ENCODE measurements at places on chromosomes 13 and 19.

- DNase-seq: no peak
Observed at GRCh38 chr13:25192936-25193335, 20.8 kb upstream of the AMER2 start.

DNA sequence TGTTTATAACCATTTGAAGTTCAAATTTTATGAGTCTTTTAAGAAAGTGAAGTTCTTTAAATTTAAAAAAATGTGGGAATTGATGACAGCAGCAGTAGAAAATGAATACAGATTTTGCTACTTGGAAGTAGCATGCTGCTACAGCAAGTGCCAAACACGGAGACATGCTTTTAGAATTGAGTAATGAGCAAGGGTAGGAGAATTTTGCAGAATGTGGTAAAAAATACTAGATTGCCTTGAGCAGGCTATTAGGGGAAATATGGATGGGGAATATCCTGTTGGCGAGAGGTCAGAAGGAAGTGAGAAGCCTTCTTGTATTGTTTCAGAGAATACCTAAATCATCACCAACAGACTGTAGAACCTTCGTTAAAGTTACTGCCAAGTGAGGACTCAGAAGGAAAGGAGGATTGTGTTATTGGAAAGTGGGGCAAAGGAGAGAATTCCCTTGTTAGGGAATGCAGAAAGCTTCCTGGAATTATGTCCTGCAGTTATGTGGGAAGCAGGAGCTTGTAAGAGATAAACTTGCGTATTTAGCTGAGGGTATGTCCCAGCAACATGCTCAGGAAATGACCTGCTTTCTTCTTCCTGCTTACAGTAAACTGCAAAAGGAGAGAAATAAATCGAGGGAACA is 32.4 kb upstream of the OXGR1 start:
- no peak for DNase-seq

DNA sequence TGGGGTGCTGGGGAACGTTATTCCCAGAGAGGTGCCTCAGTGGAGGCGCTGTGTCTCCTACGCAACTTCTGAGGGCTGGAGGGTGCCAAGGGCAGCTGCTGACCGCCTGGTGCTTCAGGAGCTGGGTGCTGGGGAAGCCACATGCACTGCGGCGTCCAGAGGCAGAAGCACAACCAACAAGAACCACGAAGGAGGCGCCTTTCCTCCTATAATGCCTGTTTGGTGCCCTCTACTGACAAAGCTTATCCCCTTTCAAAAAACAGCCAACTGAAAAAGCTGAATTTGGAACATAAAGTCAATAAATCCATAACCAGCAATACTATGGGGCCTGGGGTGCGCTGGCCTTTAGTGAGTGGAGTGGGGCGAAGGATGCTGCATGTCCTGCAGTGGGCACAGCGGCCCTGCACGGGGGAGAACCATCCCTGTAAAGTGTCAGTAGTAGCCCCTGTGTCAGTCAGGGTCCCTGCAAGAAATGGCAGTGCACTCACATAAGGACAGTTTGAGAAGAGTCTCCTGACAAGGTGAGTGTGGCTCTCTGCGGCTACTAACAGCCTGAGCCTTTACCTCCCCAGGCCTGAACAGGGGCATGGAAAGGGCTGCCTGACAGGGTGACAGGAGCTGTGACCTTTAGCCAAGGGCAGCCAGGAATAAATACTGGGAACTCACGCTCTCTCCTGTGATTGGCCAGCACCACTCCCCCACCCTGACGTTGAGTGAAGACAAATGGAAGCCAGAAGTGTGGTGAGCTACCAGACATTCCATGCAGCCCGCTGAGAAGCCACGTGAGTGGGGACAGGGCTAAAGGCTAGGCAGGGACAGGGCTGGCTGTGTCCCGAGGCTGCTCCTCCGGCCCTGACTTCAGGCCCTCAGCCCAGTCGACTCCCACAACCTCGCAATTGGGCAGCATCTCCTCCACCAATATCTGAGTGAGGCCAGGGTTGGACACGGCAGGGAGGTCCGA is 4.5 kb upstream of the B3GNT8 start:
- DNase-seq: no peak

DNA sequence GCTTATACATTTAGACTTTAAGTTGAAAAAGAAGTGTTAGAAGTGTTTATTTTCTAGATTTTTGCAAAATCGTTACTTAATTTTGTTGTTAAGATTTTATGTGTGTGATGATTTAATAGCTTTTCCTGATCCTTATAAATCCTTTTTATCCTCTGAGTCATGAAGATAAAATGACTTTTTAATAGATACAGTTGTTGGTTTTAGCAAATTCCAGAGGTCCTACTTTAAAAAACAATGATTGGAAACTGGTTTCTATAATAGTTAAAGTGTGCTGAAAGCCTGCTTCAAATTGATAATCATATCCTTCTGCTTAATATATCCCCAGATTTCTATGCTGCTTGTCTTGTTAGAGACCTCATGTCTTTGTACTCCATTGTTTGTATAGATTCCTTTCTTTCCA is 39.0 kb downstream of the RNASEH2B start:
- no peak for DNase-seq

DNA sequence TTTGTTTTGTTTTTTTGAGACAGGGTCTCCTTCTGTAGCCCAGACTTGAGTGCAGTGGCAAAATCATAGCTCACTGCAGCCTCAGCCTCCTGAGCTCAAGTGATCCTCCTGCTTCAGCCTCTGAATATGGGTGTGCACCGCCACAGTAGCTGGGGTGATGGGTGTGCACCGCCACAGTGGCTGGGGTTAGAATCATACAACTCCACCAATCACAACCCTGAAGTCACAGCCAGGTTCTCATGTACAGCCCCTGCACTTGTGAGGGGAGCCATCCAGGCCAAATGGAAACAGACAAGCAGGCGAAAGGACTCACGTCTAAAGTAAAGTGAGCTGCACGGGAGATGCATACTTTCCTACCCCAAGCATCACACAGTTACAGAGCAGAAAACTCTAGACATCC is 63.1 kb upstream of the RANBP3 start:
- DNase-seq: no peak

- DNase-seq: no peak
Observed at GRCh38 chr13:40123962-40124632, 468.6 kb downstream of the COG6 start.

DNA sequence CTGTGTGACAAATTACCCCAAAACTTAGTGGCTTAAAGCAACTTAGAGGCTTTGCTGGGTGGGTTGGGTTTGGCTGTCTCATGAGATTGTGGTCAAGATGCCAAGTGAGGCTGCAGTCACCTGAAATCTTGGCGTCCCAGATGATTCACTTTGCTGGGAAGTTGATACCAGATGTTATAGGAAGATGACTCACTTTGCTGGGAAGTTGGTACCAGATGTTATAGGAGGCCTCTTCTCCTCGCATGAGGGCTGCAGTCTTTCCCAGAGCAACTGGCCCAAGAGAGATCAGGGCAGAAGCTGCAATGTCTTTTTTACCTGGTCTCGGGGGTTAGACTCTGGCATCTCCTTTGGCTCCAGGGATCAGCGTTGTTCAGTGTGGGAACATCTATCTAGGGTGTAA is 16.8 kb downstream of the TEX29 start:
- DNase-seq: no peak

GRCh38 chr13:46352805-46353204 is 34.2 kb downstream of the RUBCNL start:
- DNase-seq: no peak

DNA sequence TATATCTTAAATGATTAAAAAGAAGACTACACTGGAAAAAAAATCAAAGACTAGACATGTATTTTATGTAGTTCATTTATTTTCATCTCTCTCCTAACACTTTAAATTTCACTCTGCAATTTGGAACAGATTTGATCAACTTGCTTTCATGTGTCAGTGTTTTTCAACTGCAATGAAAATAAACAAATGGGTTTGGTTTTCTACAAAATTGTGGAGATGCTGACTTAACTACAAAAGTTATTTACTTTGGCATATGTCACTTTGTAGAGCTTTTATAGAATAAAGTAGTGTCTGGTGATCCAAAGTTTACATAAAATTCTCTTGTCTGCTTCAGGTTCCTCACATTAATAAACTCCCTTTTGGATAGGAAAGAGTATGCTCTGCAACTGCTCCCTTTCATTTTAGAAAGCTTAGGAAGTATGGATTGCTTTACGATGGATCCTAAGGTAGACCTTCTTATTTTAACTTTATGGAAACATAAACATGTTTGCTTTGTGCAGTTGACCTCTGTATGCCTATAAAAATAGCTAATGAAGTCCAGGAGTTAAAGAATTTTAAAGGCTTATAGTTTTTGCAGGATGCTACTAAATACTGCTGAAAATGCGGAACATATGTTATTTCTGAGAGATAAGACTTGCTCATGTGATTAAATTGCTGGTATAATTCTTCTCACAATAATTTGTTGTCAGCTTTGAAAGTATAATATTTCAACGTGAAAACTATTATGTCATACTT is 815.9 kb downstream of the PCDH9 start:
- DNase-seq: no peak

DNA sequence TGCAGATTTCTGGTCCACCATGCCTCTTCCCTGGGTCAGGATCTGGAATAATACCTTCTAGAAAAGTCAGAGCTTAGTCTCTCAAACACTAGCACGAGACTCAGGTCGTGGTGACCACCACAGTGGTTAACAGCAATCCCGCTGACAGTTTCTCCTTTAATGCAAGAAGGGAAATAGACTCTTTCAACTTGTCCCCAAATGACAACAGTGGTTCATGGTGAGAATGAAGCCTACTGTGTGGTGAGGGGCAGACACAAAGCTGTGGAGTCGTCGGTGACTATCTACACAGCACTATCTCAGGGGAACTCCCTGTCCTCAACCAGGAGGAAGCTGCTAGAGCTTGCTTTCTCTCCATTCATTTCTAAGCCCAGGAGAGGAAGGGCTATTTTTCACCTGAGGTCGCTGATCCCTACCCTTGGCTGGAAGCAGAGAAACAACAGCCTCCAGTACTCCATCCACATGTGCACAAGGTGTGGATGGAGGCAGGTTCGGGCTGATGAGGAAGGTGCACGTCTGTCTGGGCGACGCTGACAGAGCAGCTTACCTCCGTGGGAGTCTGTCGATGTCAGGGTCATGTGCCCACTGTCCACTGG is 72.4 kb downstream of the STK24 start:
- DNase-seq: no peak

GRCh38 chr19:22286151-22286810 is at the start of gene ZNF729:
Gene ZNF729, plus strand, starts transcription at chr19:22286441. Its CDS starts 85 bp downstream, at chr19:22286526.
- no peak for DNase-seq

DNA sequence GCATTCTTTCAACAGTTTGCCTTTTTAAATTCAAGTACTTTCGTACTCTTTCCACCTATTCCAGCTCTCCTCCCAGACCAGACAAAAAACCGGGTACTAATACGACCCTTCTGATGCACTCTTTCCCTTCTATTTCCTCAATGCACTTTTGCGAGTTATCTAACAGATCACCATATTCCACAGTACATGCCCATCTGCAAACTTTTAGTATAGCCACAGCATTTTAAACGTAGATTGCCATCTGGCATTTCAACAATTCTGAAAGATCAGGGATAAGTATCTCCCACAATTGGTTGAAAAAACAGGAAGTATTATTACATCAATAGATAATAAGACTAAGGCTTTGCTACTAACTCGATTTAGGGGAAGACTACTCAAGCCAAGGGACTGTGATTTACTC is 31.5 kb downstream of the RBM26 start:
- DNase-seq: no peak
